ENCODE measurements at places on chromosomes 1 and 21. TPM values are rescaled to one million over a fixed set of nuclear protein-coding genes. Genes with fewer than 3 reads are reported as not detected.

S100B gene
- not detected for total RNA-seq

BSND gene
- total RNA-seq: not detected

IL20 gene
- not detected for total RNA-seq

WDR26 gene
- total RNA-seq: 106 TPM

PRRX1 gene
- total RNA-seq: 358 TPM

RXFP4 gene
- not detected for total RNA-seq

GSTM5 gene
- total RNA-seq: not detected

GABRD gene
- total RNA-seq: not detected

TINAGL1 gene
- total RNA-seq: 10.0 TPM

SPTA1 gene
- not detected for total RNA-seq

CNIH3 gene
- 4.2 TPM for total RNA-seq

MAP3K6 gene
- total RNA-seq: 43.0 TPM

ARMH1 gene
- 2.7 TPM for total RNA-seq

RPS6KC1 gene
- 19.6 TPM for total RNA-seq

LAMTOR2 gene
- 59.9 TPM for total RNA-seq

ST6GALNAC5 gene
- 2.6 TPM for total RNA-seq

MAEL gene
- not detected for total RNA-seq

TMED5 gene
- 27.1 TPM for total RNA-seq

KCNE1 gene
- 0.44 TPM for total RNA-seq

DCDC2B gene
- total RNA-seq: not detected

RXRG gene
- total RNA-seq: not detected

KIF14 gene
- 2.6 TPM for total RNA-seq

C1QA gene
- not detected for total RNA-seq

FAM72D gene
- total RNA-seq: 0.73 TPM

ALX3 gene
- total RNA-seq: not detected

IVL gene
- total RNA-seq: not detected

LYPD8 gene
- not detected for total RNA-seq

LMX1A gene
- not detected for total RNA-seq

MROH7 gene
- not detected for total RNA-seq

APP gene
- total RNA-seq: 749 TPM

INSRR gene
- 0.08 TPM for total RNA-seq

LDLRAD1 gene
- total RNA-seq: not detected

OXCT2 gene
- not detected for total RNA-seq

GSTM2 gene
- 39.0 TPM for total RNA-seq

SH2D1B gene
- not detected for total RNA-seq

SPATA45 gene
- not detected for total RNA-seq

IFNAR2 gene
- 15.9 TPM for total RNA-seq

KRTAP12-2 gene
- total RNA-seq: not detected

MAP3K21 gene
- total RNA-seq: not detected
